Head of caudate nucleus (tissue), 42 donors: ENCODE measurements at places on chromosomes 13 and 19.
A peak's percentile ranks its signal among the peaks of the same experiment; 100 is the strongest.

DNA sequence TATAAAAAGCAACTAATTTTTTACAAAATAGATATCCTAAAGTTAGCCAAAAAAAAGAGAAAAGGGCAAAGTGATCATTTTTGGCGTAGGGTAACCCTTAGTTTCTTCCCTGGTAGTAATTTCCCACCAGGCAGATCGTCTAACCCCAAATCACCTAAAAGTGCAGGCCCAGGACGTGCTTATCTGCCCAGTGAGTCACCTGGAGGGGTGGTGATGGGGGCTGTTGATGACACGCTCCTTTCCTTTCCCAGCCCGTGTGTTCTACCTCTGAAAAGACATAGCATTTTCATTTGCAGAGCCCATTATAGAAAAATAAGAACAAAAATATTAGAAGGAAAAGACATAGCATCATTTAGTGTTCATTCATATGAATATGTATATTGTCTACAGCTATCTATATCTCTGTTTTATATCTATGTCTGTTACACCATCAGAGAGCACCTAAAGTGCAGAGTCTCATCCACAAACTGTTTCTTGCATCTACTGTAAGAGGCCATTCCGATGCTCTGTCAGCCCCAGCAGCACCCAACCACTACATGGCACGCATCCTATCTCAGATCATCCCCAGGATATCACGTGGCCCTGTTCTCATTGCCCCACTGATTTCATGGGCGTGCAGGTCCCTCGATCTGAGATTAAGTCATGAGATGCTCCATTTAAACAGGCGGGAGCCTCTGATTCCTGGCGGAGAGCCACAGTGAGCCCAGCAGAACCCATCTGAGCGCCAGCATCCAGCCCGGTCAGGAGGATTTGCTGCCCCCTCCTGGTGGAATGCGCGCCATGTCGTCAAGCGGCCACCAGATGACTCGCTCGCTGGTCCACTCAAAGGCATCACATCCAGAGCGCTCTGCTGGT, 8.5 kb upstream of the LILRB3 start:
- DNase-seq = peak; percentile 95

DNA sequence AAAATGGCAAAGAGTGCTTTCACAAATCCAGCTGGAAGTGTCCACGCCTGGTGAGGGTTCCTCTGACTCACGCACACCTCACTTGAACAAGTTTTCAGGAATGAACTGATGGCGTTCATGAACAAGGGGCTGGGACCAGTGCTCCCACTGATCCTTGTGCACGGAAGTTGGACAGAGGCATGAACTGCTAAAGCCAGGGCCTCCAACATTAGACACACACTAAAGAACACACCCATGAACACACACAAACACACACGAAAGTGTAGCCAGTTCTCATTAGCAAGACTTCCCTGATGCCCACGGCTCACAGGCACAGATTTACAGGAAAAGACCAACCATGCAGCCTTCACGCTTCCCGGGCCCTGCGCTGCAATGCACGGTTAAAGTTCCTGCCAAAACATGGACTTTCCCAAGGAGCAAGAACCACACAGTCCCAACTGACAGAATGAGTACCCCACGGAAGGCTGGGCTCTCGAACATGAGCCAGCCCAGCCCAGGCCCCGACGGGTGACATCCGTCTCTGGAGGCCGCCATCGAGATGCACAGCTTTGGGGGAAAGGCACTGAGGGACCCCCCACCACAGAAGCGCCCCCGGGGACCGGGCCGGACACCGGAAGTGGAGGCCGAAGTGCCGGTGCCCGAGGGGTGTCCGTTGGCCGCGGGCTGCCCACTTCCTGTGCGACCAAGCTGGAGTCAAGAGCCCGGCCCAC, 808 bp downstream of the DNMT1 start:
- no peak for DNase-seq

DNA sequence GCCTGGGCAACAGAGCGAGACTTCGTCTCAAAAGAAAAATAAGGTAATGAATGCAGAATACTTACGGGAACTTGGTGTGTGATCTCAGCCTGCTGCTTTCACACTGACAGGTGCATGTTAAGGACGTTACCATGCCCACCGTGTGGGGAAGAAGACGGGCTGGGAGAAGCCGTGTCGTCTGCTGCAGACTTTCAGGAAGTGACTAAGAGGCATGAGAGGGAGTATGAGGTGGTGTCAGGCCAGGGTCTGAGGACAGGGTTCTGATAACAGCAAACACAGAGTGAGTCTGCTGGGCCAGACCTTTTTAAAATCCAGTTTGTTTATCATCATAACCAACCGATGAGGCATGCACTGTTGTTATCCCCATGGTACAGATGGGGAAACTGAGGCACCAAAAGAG, 13.6 kb upstream of the GALP start:
- DNase-seq = no peak

DNA sequence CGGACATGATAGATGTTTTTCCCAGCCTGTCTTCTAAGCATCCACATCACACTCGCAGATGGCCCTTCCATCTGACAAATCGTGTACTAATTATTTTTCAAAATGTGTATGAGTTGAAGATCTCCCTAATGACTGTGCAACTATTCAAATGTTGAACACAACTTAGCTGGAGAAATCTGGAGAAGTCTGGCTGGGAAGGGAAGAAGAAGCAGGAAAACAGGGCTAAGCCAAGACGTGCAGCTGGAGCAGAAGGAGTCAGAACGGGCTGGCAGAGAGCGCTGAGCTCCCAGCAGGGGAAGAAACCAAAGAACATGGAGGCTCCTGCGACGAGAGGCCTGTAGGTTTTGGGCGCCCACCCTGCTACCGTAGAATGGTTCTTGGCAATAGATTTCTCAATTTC, 13.2 kb upstream of the LATS2 start:
- no peak for DNase-seq

DNA sequence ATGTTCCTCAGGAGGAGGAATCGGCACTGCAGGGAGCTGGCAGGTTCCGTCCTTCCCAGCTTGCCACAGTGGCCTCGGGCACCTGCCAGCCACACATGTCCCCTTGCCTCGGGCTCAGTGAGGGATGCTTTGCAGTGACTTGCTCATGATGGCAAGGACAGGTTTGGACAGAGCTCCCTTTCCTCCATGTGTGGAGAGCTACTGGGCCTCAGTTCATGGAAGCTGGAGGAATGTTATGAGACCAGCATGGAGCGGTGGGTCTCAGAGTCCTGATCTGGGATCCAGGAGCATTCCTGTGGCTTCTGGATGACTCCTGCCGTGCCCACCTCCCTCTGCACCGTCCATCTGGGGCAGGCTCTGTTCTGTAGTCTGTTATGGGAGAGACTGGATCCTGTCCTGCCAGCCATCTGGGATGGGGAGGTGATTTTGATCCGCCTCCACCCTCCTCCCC, 59.2 kb downstream of the SIPA1L3 start:
- DNase-seq = no peak

DNA sequence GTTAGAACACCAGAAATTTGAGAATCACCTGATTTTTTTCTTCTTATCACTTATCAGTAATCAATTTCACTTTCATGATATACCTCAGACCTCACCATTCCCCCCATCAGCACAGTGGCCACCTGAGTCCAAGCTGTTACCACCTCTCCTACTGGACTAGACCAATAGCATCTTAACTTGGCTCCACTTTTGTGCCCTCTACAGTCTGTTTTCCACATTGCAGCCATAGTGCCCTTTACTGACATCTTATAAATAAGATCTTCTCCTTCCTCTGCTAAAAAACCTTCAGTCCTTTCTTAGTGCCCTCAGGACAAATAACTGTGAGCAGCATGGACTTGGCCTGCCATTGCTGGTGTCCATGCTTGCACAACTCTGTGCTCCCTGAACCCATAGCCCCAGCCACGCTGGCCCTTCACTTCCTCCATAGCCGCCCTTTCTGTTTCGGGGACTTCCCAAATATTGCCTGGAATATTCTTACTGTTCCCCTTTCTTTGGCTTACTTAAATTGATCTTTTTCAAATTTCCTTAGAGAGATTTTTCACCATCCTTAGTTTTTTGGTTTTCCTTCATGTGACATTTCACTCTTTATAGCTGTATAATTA, 380.8 kb downstream of the LMO7 start:
- no peak for DNase-seq

DNA sequence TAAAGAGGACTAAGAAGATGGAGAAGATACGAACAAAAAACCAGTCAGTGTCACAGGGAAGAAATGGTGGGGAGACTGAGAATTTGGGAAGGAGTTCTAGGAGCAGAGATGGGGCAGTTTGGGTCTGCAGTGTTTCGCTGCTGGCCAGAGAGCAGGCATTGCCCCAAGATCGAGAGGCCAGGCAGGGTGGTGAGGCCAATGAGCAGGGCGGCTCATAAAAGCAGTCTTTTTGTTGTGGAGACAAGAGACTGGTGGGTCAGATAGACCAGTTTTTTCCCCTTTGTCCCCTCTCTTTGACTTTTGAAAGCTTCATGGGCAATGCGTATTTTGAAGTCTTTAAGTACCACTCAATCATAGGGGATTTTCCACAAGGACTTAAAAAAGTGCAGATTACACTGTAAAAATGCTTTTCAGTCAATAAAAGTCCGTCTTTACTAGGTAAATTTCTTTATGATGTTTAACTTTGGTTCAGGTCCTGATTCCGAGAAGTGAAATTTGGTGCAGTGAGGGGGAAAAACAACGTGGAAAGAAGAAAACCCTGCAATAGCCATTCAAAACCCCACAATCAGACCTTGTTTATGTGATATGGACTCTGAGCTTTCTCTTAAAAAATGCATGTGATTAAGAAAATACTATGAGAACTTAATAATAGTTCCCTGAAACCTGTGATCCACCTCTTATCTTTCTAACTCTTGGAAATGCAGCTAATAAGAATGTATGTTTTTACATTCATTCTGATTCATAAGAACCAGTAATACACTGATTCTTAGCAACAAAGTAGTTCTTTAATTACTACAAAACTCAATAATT, 338.9 kb downstream of the KLF5 start:
- no peak for DNase-seq

DNA sequence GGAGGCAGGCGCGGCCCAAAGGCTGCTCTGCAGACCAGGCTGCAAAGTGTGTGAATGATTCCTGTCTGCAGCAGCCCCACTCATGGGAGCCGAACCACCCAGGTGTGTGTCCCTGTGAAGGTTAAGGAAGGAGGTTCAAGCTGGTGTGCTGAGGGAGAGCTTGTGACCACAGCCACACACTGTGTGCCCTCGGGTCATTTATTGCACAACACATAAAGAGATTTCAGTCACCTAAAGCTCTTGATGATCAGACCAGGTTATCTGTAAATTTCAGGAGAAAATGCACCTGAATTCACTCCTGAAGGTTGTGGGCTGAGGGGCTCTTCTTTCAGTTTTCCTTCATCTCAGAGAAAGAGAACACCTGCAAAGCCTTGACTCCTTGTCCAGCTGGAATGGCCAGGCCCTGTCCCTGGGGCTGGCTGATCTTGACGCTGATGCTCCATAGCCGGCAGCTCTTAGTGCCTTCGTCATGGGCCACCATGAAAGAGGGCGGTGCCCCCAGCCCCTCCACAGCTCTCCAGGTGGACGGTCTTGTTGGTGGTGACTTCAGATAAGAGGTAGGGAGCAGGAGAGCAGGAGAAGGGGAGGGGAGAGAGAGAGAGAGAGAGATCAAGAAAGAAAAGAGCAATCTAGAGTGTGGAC, 110.8 kb upstream of the C1QTNF9B start:
- DNase-seq = no peak

GRCh38 chr19:49116544-49116943, 2.4 kb downstream of the LIN7B start:
- DNase-seq = no peak

DNA sequence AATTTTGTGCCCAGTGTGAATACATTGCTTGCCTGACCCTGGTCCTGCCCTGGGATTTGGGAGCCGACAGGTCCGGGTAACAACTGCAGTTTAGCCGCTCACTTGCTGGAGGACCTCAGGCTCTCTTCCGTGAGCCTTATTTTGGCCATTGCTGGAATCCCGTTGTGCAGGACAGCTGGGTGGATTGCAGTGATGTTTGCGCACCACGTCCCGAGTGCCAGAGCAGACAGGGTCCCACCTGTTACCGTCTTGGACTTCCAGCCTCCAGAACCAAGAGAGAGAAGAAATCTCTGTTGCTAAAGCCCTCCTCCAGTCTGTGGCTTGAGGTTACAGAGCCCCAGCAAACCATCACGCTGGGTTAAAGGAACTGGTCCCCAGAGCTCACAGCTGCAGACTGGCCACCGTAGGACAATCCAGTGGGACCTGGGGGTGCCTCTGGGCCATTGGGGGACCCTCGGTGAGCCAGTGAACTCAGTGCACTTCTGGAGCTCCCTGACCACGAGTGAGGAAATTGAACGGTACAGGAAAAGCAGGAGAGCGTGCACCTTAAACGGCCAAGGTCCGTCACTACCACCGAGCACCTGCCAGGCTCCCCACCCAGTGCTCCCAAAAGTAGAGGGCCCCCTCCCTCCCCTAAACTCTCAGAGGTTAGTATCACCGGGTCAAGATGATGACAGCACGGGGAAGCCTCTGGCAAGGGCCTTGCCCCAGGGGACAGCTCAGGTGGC, 92.9 kb downstream of the GNG7 start:
- DNase-seq = no peak

GRCh38 chr13:32038343-32038742, 6.8 kb downstream of the FRY start:
- DNase-seq = no peak

DNA sequence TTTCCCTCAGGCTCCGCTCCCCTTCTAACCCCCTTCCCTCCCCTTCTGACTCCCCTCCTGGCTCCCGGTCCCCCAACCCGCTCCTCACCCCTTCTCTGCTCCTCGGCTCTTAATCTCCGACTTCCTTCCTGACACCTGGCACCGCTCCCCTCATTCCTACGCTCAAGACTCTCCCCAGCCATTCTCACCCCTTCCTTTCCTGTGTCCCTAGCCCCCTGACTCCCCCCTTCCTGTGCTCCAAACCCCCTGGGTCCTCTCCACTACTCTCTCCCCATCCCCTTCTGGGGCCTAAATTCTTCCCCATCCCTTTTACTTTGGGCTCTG, 658 bp downstream of the CLPP start:
- DNase-seq = no peak

GRCh38 chr13:83216479-83217245, 665.6 kb downstream of the SLITRK1 start:
- no peak for DNase-seq

DNA sequence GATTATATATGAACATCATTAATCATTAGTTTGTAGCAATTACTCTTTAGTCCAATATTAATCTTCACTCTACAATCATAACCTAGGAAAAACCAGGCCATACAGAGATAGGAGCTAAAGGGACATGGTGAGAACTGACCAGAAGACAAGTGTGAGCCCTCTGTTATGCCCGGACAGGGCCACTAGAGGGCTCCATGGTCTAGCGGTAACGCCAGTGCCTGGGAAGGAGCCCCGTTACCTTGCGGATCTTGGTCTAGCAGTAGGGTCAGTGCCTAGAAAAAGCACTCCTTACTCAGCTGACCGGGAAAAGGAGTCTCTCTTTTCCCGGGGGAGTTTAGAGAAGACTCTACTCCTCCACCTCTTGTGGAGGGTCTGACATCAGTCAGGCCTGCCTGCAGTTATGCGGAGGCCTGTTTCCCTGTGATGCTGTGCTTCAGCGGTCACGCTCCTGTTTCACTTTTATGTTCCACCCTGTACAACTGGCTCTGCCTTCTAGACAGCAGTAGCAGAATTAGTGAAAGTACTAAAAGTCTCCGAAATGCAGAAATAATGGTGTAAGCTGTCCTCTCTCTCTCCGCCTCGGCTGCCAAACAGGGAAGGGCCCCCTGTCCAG, 13.8 kb downstream of the OR7D4 start:
- DNase-seq = peak; percentile 62
